ENCODE measurements at places on chromosomes 7 and 10. TPM values are rescaled to one million over a fixed set of nuclear protein-coding genes. Genes with fewer than 3 reads are reported as not detected.

The ZCWPW1 gene
- total RNA-seq = 2.0 TPM

The HELLS gene
- total RNA-seq = 14.7 TPM

The SNX8 gene
- total RNA-seq = 3.3 TPM

The PLXDC2 gene
- 10.6 TPM for total RNA-seq

The NUDT1 gene
- 15.5 TPM for total RNA-seq

The SLC18A3 gene
- under 0.01 TPM for total RNA-seq

The EPHB6 gene
- 29.3 TPM for total RNA-seq

The FOXP2 gene
- 20.0 TPM for total RNA-seq

The NEUROD6 gene
- 653 TPM for total RNA-seq

- DNase-seq = no peak
Observed at GRCh38 chr7:24974026-24974832, 5.7 kb downstream of the OSBPL3 start.

DNA sequence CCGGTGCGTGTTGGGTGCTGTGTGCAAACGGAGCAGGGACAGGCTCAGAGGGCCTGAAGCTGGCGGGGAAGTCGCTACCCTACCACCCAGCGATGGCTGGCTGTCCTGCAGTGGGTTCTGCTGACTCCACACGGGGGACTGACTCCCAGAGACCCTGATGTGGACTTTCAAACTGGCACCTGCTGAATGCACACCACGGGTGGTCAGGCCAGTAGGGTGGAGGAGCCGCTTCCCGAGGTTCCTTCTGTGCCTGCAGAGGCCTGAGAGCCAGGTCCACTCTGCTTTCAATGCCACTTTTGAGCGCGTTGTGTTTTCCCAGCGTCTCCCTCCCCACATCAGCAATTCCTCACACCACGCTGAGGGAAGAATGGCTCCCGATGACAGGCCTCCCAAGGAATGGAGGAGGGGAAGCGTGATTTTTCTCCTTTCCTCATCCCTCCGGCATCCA is 135.3 kb downstream of the ADARB2 start:
- no peak for DNase-seq

GRCh38 chr7:10592604-10593003 is 381.1 kb upstream of the PHF14 start:
- no peak for DNase-seq

- no peak for DNase-seq
Observed at GRCh38 chr7:41870461-41871138, 167.7 kb upstream of the INHBA start.

DNA sequence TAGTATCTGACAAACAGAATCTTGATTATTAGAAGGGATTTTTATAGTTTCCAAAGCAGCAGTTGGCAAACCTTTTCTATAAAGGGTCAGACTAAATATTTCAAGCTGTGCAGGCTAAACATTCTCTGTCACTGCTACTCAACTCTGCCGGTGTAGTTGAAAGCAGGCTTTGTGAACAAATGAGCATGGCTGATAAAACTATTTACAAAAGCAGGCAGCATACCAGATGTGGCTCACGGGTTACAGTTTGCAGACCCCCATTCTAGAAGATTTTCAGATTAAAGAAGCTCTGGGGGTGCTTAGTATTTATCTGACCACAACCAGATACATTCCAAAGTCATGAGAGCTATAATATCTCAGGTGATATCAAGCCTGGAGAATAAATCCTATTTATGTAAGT is 1017.5 kb downstream of the SORCS1 start:
- no peak for DNase-seq

GRCh38 chr7:157416011-157416410 is 79.2 kb downstream of the DNAJB6 start:
- no peak for DNase-seq

DNA sequence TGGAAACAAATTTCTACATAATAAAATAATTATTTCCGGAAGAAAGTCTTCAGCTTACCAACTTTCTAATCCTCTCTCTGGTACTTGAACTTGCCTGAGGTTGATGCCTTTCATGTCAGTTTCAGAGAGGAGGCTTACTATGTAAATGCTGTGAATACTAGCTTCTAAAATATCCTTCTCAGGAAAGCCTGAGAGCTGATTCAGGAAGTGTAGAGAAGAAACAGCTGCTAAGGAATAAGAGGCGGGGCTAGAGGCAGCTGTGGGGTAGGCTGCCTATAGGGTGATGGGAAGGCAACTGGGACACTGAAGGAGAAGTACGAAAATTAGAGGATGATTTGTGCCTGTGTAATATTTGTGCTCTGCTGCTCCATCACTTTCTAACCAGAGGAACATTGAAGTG is 69.3 kb downstream of the AVL9 start:
- no peak for DNase-seq

DNA sequence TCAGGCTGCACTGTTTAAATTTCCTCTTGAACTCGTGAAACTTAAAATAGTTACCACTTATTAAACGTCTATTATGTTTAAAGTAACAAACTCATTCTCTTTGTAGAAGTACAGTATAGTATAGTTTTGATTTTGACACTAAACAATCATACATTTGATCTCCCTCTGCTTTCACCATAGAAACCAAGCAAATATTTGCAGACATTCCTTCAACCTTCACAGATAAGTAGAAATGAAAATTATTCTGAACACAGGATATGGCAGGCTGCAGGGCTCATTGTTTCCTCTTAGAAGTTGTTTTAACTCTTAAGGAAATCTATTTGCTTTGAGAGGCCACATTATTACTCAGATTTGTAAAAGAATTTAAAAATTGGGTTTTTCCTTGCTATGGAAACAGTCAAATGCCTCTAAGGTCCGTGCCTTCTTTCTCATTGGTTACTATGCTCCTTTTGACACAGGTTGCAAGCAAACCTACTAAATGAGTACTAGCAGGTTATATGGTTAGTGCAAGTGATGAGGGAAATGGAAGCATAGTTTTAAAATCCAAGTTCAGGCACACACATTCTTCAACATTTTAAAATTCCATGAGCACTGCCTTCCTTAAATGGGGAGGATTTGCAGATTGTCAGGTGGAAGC is 92.8 kb upstream of the FAM133B start:
- DNase-seq = no peak

GRCh38 chr10:75000748-75001321 is 110.6 kb upstream of the SAMD8 start:
- no peak for DNase-seq

GRCh38 chr7:44893710-44894234 is 8.4 kb upstream of the PURB start:
- DNase-seq = no peak

GRCh38 chr10:5040010-5040673 is 36.5 kb upstream of the AKR1C2 start:
- DNase-seq = no peak

- DNase-seq = no peak
Observed at GRCh38 chr7:130417213-130417612, 23.6 kb downstream of the CEP41 start.

DNA sequence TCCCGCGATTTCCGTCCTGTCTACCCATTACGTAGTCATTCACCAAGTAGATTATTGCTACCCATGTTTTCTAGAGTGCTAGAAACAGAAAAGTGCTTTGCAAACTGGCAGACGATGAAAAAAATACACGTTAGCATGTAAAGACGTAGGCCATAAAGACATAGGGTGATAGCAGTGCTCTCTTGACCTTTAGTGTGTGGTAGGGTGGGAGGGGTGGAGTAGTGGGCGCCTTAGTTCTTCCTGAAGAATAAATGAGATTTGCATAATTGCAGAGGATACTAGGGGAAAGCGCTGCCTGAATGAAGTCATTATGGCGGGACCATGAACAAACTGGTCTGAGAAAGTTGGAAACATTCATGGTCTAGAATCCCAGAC is 948 bp downstream of the ZNF485 start:
- no peak for DNase-seq

GRCh38 chr10:49157229-49157628 is 23.4 kb upstream of the FAM170B start:
- no peak for DNase-seq

- no peak for DNase-seq
Observed at GRCh38 chr7:142463401-142463850, 205.6 kb upstream of the PRSS58 start.
